Esophagus squamous epithelium (tissue), 5 donors: ENCODE measurements at places on chromosomes 7 and 10.

GRCh38 chr10:44742248-44742647, 168.9 kb upstream of the TMEM72 start:
- DNase-seq = no peak

- no peak for DNase-seq
These were observed 2.9 kb upstream of the CD36 start for GRCh38 chr7:80635533-80635932.

- no peak for DNase-seq
These were observed 16.3 kb downstream of the CUBN start for GRCh38 chr10:17113346-17113745.

DNA sequence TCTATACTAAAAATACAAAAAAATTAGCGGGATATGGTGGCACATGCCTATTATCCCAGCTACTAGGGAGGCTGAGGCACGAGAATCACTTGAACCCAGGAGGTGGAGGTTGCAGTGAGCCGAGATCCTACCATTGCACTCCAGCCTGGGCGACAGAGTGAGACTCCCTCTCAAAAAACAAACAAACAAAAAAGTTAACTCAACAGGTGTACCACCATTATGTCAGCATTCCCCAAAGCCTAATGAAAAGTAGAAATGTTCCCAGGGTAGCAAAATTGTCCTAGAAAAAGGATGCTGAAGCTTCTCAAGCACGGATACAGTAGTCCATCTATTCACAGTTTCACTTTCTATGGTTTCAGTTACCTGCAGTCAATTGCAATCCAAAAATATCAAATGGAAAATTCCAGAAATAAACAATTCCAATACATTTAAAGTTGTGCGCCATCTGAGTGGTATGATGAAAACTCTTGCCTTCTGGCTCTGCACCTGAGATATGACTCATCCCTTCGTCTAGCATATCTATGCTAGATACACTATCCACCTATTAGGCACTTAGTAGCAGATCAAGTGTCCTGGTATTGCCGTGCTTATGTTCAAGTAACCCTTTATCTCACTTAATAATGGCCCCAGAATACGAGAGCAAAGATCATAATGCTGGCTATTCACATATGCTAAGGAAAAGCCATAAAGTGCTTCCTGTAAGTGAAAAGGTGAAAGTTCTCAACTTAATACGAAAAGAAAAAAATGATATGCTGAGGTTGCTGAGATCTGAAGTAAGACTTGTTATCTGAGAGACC, 37.2 kb upstream of the SLC35G1 start:
- no peak for DNase-seq

GRCh38 chr7:2646336-2646679, 14.5 kb downstream of the TTYH3 start:
- no peak for DNase-seq

- no peak for DNase-seq
These were observed 11.8 kb downstream of the NT5C3A start for GRCh38 chr7:33050535-33051318.

DNA sequence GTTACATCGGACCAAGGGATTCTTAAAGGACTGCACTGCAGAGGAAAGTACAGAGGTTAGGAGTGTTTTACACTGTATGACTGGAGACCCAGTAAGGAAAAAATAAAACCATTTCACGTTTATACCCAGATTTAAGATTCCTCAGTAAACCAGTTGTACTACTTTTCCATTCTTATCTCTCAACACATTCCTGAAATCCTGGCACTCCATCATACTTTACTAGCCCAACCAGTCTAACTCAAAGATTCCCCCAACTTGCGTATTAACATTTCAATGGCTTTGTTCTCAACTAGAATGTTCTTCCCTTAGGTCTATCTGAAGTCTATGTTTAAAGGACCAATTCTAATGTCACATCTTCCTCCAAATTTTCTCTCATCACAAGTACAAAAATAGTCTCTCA, 8.0 kb downstream of the CCDC186 start:
- no peak for DNase-seq

DNA sequence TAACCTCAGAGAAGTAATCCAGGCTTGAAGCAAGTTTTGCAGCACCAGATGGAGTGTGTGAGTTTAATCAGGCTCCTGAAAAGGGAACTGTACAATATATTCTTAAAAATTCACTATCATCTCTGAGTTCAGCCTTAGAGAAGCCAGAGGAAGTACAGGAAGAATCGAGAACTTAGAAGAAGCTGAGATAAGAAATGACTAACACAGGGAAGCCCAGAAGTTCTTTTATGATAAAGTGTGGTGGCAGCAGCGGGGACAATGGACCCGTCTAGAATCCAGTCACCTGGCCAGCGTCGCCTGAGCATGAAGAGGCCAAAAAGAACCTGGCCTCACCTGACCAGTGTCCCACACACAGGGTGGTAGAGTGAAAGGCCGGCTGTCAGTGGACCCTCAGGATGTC, 161.0 kb downstream of the USP6NL start:
- DNase-seq = no peak

GRCh38 chr10:75540981-75541380, 109.6 kb downstream of the LRMDA start:
- no peak for DNase-seq

GRCh38 chr10:32985775-32986350, 27.8 kb upstream of the ITGB1 start:
- DNase-seq = no peak

- no peak for DNase-seq
These were observed 112.3 kb downstream of the LHPP start for GRCh38 chr10:124573726-124574455.

GRCh38 chr10:29859521-29860130, 199.8 kb downstream of the JCAD start:
- no peak for DNase-seq
